ENCODE measurements at places on chromosomes 7 and 10. TPM values are rescaled to one million over a fixed set of nuclear protein-coding genes. Genes with fewer than 3 reads are reported as not detected.

The SLC39A12 gene
- not detected for polyA plus RNA-seq

DNA sequence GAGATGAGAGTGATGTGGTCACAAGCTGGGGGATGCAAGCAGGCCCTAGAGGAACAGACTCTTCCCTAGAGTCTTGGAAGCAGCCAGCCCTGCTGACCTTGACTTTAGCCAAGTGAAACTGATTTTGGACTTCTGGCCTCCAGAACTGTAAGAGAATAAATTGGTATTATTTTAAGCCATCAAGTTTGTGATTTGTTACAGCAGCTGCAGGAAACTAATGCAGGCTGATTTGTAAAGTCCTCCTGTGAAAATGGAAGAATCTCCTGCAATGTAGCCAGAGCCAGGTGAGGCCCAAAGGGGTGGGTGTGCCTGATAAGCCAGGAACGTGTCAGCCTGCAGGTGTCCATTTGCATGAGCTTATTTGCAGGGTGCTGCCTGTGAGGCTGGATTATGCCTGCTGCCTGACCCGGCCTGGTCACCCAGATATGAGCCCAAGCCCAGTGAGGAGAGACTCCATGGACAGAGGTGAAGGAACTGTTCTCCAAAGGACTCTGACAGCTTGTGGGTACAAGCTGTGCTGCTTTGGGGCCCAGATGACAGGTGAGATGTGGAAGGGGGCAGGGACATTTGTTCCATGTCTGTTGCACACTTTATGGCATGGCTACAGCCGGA, 24.6 kb upstream of the PLEKHA1 start:
- DNase-seq: no peak

GRCh38 chr10:84862551-84862950, 534.2 kb downstream of the CCSER2 start:
- DNase-seq: no peak

DNA sequence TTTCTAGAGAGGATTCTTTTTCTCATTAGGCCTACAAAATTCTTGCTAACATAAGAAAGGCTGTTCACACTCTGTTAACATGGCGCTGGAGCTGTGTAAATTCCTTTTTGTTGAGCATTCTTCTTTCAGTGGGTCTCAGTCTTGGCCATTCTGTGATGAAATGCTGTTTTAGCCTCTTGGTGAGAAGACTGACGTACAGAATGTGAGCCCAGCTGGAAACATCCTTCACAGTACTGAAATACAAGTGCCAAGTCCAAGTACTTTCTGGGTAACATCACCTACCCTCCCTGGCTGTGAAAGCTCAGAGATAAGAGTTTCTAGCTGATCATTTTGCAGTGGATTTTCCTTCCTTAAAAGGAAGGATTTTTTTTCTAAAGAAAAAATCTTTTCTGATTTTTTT, 231.8 kb downstream of the AHR start:
- DNase-seq: no peak

GRCh38 chr7:122550545-122550944, 148.4 kb downstream of the RNF133 start:
- no peak for DNase-seq

Data from right lung (tissue), 10 donors.